ENCODE measurements at places on chromosomes 16 and 17.

- peak; percentile 48 for DNase-seq
These were observed 2.4 kb upstream of the MTSS2 start for GRCh38 chr16:70688246-70688742.

GRCh38 chr16:12625068-12625467 is 178.6 kb downstream of the CPPED1 start:
- no peak for DNase-seq

GRCh38 chr16:66605979-66606751 is 1.7 kb downstream of the CMTM3 start:
- DNase-seq: no peak

DNA sequence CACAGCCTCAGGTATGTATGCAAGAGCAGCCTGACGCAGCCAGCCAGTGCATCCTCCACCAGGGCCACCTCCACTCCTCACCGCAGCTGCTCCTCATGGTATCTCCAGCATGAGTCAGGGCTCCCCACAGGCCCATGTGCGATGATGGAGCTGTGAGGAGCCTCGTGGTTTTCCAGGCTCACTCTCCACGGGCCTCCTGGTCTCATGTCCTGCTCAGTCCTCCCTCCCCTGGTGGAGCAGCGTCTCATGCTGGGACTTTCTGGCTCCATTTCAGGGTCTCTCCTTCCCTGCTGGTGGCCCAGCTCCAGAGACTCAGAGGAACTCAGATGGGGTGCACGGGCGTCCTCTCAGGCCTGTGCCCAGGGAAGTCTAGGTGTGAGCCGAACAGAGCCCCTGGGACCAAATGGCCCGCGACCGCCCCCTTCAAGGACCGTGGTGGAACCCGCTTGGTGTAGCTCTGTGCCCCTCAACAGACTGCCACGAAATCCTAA is 70.4 kb downstream of the METRNL start:
- DNase-seq: peak; percentile 53

- DNase-seq: no peak
These were observed 11.6 kb downstream of the ZNRF1 start for GRCh38 chr16:75010427-75010826.

DNA sequence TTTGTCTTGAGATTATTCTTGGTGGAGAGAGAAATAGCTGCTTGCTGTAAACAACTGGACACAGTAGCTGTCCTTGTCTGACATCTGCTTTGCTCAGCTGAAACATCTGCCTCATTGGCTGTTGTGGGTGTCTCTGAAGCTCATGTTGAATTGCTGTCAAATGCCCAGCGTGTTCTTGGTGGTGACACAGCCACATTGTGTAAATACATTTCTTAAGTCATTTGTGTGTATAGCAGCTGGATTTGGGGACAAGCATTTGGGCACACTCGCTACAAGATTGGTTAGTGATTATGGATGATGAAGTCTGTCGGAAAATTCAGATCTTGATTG is 5.3 kb downstream of the FAM234A start:
- DNase-seq: no peak

GRCh38 chr16:77723108-77723514 is 797 bp downstream of the NUDT7 start:
- DNase-seq: peak; percentile 82

DNA sequence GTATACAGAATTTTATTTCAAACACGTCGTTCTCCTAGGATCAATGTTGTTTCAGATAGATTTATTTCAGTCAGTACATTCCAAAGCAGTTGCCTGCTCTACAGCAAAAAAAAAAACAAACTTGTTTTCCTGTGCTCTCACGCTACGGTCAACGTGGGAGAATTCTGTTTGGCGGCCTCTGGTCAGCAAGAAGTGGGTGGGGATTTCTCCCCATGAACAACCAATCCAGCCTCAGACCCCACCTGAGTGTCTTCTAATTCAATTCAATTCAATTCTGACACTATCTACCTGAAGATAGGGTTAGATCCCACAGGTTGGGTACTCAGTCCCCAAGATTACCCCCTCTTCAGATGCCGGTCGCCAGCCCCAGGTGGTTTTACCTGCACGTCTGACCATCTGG is 22.1 kb downstream of the C17orf58 start:
- no peak for DNase-seq

DNA sequence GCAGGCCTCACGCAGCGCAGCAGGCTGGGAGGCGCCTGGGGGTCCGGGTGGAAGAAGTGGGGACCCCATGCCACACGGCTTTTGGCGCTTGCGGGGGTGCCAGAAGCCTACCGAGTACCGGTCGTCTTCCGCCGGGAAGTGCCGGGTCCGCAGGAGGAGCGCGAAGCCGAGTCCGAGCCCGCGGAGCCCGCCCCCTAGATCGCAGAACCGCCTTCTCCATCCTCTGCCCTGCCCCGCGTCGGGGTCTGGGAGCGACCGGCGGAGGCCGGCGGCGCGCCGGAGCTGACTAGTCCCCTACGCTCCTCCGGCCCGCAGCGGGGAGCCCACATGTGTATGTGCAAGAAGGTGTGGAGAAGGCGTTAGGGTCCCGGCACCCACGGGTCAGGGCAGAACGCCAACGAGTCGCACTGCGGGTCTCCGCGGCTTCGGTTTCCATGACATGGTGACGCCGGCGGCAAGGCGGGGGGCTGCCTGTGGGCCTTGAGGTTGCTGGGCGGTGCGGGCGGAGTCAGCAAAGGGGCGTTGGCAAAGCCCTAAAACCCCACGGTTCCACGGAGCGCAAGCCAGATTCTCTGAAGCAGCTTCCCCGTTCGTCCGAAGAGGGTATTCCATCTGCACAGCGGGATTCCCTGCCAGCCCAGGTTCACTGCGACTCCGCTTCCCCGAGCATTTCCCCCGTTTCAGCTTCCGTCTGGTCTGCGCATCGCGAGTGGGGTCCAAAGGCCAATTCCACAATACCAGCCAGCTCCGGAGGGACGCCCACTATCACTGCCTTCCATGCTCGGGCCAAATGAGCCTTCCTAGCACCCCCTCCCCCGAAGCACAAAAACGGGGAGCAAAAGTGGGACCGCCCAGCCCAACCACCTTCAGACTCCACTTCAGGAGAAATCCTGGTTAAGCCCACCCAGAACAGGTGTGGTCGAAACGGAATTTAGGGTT is 2.3 kb upstream of the LHX1 start:
- DNase-seq: no peak

- no peak for DNase-seq
These were observed 372.7 kb upstream of the CDH11 start for GRCh38 chr16:65494609-65495008.

GRCh38 chr17:67365738-67366192 is 612 bp downstream of the PSMD12 start:
- DNase-seq: peak; percentile 61

GRCh38 chr17:83110735-83111134 is 31.3 kb downstream of the METRNL start:
- DNase-seq: no peak

GRCh38 chr16:83830769-83831455 is 23.1 kb downstream of the HSBP1 start:
- DNase-seq: peak; percentile 34

GRCh38 chr16:62135446-62135845 is 99.2 kb upstream of the CDH8 start:
- DNase-seq: no peak

- DNase-seq: no peak
These were observed 64.2 kb upstream of the GPR139 start for GRCh38 chr16:20137909-20138308.

GRCh38 chr16:28938721-28939120 is 7.0 kb downstream of the CD19 start:
- no peak for DNase-seq

DNA sequence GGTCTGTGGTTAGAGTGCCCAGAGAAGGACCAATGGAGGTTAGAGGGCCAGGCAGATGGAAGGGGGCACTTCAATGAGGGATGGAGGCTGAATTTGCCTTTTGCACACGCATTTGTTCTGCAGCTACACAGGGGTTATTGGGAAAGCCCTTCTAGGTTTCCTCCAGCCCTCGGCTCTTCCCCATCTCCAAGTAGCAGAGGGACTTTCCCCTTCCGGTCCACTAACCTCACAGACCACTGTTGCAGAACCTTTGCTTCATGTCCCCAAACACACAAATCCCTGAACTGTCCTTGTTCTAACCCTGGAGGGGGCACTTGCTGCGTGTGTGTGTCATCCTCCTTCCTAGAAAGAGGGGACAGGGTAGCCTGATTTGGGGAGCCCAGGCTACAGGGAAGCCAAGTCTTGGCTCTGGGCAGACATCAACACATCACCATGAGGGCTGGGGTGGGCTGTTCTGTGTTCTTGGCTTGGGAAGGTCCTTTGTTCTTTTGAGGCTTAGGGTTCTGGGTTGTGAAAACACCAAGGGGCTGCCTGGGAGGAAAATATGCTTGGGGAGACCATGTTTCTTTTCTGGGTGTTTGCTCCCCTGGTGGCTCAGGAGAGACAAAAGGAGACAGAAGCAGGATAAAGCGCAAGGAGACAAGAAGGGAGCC is 7.3 kb upstream of the NR1D1 start:
- no peak for DNase-seq

- DNase-seq: no peak
These were observed 68.5 kb downstream of the USP31 start for GRCh38 chr16:23080747-23081146.

GRCh38 chr17:45333702-45334092 is 16.9 kb upstream of the MAP3K14 start:
- DNase-seq: no peak

- DNase-seq: no peak
These were observed 8.5 kb downstream of the ARSG start for GRCh38 chr17:68299817-68300216.

DNA sequence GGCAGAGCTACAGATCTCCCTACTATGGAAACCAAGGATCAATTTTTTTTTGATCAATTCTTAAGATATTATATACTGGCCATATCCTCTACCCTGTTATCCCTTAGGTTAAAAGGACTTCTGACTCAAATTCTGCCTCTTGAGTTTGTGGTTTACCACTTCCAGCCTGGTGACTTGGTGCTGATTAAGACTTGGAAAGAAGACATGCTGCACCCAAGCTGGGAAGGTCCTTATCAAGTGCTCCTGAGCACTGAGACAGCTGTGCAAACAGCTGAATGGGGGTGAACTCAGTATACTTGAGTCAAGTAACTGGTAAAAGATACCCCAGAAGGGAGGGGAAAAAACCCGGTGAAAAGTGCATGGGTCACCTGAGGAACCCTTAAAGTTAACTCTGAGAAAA is 20.5 kb upstream of the SPACA3 start:
- peak; percentile 22 for DNase-seq

- DNase-seq: no peak
These were observed 507.5 kb upstream of the HSBP1 start for GRCh38 chr16:83300326-83300725.

All from amniotic epithelial cell (primary cell).